Mammary microvascular endothelial cell (primary cell): ENCODE measurements at places on chromosomes 16 and 17. TPM values are rescaled to one million over a fixed set of nuclear protein-coding genes. Genes with fewer than 3 reads are reported as not detected.

PDILT gene
- total RNA-seq = not detected in 2 replicates

NOG gene
- total RNA-seq = 35.9 and 41.2 TPM in 2 replicates

KRT222 gene
- total RNA-seq = not detected in 2 replicates

ASPHD1 gene
- total RNA-seq = 0.07 and 0.34 TPM in 2 replicates

KRTAP16-1 gene
- not detected in 2 replicates for total RNA-seq

POLR2C gene
- total RNA-seq = 96.7 and 107 TPM in 2 replicates

GGA2 gene
- 35.8 and 38.8 TPM in 2 replicates for total RNA-seq

ZNF750 gene
- not detected in 2 replicates for total RNA-seq
